ENCODE measurements at places on chromosomes 2 and 18.
A peak's percentile ranks its signal among the peaks of the same experiment; 100 is the strongest.

GRCh38 chr2:98822301-98823164, 91.6 kb upstream of the MGAT4A start:
- ATAC-seq = peak; percentile 63

- ATAC-seq = no peak
Observed at GRCh38 chr2:127362971-127363370, 24.8 kb downstream of the MAP3K2 start.

DNA sequence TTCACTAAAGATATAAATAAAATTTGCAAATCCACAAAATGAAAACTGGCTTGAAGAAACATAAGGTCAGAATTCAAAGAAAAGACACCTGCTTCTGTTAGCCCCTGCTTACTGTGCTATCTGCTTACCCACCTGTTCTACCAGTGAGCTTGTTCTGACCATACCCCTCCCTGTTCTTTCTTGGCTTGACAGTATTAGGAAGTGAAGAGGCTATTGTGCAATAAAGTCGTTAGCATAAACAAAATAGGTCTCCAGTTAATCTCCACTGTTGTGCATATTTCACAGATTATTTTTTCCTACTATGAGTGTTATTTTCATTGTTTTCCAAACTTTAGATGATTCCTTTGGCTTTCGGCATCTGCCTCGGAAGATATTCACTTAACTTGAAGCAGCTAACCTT, 322.1 kb downstream of the CCDC85A start:
- no peak for ATAC-seq

DNA sequence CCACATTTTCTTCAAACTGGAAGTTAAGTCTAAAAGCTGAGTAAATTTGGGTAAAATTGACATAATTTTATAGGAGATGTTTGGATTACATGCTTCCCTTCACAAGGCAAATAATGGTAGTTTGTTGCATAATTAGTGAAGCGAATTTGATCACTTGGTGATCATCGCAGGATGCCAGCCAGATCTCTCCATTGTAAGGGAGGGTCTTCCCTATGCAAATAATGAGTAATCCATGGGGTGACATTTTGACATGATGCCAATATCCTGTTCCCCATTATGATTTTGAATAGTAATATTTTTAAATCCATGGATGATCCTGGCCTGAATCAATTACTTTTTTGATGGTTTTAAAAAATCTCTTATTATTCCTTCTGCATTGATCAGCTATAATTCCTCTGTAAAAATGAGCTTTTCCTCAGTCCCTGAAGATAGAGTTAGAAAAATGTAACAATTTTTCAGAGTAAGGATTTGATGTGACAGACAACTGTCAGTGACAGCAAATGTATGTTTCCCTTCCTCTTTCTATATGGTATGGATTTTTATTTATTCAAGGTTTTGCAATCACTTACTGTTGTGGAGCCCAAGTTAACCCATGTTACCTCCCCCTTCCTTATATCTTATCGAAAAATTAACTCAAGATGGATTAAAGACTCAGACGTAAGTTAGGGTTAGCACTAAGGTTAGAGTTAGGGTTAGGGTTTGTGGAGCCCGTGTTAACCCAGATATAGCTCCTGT, 21.4 kb downstream of the CCL20 start:
- ATAC-seq = no peak

DNA sequence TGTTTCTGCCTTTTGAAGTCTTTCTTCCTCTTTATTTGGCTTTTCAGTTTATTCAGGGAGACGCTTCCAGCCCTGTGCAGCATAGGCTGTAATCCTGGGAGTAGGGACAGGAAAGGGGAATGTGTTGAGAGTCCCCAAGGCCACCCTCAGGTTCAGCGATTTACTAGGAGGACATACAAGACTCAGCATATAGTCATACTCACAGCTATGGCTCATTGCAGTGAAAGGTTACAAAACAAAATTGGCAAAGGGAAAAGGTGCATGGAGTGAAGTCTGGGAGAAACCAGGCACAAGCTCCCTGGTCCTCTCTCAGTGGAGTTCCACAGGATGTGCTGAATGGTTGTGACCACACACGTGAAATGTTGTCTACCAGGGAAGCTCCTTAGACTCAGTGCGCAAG, 49.6 kb upstream of the ZNF638 start:
- no peak for ATAC-seq

DNA sequence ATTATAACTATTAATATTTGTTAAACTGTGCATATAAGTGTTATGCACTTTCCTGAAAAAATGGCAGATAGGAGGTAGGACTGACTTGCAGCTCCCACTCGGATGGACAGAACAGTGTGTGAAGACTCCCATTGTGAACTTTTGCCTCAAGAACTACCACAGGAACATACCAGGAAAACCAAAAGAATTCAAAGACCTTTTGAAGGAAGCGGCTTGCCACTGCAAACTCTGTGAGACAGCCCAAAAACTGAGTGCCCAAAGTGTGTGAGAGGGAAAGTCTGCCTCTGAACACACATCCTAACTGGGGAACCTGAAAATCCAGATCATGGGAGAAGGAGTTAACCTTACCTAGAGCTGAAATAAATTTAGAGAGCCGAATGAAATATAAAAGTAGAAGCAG, 171.0 kb downstream of the ZBTB7C start:
- ATAC-seq = no peak

- ATAC-seq = peak; percentile 37
Observed at GRCh38 chr18:26574958-26575864, 26.9 kb upstream of the KCTD1 start.

DNA sequence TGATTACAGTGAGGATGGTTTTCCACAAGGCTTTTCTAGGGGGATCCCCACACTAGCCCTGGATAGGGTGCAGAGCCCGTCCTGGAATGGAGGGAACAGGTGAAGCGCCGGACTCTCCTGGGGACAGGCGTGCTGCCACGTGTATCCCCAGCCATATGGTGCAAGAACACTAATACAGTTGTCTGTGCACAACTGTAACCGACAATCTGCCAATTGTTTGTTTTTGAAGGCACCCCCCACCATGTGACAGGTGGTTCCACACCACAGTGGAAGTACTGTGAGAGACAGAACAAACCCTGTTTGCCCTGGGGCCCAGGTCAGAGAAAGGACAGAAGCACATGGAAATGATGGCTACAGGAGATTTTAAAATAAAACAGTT, 52.9 kb downstream of the MYCN start:
- no peak for ATAC-seq

- no peak for ATAC-seq
Observed at GRCh38 chr18:55316486-55317184, 271.4 kb downstream of the TCF4 start.

DNA sequence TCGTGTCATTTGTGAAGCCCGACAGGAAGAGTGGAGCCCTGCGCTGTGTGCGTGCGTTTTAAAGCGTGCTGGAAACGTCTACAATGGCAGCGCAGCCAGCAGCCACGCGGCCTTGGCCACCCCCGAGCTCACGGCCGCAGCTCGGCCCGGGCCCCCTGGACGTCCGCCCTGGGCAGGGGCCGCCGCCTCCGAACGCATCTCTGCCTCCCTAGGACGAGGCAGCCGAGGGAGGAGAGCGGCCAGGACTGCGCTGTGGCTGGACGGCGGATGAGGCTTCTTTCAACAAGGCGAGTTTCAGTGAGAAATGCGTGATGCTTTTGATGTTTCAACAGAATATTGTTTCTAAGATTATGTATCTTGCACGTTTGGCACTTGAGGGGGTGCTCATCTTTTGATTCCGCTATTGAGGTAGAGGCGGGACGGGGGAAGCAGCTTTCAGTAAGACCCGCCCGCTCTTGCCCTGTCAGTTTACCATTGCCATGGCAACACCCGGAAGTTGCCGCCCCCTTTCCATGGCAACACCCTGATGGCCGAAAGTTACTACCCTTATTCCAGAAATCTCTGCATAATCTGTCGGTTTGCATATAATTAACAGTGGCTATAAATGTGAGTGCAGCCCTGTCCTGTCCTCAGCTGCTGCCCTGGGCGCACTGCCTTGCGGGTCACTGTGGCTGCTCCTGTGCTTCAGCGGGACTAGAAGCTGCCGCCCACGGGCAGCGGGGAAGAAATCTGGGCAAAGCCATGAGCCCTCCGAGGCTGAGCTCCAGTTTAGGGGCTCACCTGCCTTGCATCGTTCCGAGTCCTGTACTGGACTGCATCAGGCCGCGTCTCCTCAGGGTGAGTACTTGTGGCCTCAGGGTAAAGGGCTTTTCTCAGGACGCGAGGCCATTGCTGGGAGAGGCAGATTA, 38.6 kb downstream of the ADNP2 start:
- peak; percentile 78 for ATAC-seq

DNA sequence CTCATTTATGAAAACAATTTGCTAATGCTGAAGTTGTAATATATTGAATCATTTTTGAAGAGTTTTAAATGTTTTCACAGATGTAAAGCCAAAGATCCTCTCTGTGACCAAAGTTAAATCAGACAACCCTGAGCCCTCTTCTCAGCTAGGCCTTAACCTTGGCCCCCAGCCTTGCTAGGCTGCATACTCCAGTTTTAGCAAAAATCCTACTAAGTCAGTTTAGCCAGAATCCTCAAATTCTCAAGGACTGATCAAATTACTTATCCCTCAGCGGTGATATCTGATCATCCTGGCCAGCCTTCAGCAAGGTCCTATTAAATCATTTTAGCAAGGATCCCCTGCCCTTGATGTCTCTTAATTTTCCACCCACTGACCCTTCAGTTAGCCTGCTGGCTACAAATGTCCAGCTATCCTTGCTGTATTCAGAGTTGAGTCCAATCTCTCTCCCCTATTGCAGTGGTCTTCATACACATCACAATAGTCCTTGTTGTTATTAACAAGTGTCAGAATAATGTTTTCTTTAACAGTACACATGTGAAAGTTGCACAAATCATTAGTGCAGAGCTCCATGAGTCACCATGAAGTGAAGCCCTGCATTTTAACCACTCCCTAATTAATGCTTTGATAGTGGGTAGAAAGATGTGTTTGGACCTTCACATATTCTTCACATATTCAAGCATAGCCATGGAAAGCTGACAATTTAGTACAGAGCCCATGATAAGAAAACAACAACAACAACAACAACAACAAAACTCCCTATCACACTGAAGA, 206.4 kb downstream of the NBAS start:
- ATAC-seq = no peak

DNA sequence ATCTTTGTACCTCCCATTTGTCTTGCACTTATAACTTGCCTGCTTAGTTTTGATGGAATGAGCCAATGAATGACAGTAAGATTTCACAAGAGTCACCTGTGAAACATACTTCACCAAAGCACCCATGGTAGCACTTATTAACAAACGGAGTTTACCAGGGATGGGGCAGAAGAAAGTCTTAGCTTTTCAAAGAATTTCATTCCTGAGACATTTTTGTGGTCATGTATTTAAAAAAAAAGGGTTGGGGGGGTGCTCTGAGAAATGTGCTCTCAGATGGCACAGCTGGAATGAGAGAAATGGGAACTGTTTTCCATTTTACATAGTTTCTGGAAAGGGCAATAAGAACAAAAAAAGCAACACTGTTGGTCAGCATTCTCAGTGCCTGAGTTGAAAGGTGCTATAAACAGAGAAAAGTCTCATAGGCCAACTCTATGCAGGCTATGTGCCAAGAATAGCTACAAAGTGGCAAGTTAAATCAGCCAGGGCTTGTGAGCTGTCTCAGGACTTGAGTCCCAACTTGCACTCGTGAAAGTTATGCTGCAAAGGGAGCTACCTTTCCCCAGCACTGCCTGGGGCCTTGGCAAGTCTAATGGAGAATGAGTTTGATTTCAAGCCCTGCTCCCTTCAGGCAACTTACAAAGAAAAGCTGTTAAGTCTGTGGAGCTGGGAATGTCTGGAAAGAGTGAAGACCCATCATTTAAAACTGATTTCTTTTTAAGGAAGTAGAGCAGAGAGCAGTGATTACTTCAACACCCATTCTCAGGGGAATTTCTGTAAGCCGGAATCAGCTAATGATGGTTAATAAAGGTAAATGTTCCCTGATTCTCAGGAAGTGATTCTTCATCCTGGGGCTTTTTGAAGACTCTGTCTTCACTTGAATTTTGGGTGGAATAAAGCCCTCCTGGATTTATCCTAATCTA, 170.6 kb downstream of the SLC8A1 start:
- peak; percentile 82 for ATAC-seq

GRCh38 chr18:24868760-24869237, 408.4 kb downstream of the HRH4 start:
- no peak for ATAC-seq

GRCh38 chr18:76959605-76960004, 137.2 kb downstream of the ZNF236 start:
- ATAC-seq = no peak

DNA sequence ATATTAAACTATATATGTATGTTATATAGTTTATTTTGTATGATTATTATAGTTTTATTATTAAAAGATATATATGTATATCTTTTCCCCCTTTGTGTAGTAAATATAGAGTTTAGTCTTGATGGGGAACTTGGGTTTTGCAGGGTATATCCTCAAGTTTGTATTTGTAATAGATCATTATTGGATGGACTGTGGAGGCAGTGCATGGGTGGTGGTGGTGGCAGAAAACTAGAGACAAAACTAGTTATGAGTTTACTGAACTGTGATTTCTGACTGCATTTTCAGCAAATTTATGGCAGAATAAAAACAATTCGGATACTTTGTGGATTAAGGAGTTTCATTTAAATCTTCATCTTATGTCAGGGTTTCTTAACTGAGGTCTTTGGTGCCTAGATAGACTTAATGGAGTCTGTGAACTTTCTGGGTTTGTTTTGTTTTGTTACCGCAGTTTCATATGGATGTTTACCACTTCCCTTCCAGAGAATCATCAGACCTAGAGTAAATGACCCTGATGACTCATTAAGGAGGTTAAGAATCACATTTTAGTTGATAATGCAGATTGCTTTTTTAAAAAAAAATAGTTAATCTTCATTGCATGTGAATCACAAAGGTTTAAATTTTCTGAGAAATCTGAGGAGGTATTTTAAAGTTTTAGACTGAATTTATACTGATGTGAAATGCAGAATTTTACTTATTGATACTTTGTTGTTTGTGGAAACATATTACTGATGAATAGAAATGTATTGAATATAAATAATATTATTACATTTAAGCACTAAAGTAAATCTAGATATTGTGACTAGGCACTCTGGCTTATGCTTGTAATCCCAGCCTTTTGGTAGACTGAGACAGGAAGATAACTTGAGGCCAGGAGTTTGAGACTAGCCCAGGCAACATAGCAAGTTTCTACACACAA, 14.5 kb downstream of the EPC2 start:
- no peak for ATAC-seq

DNA sequence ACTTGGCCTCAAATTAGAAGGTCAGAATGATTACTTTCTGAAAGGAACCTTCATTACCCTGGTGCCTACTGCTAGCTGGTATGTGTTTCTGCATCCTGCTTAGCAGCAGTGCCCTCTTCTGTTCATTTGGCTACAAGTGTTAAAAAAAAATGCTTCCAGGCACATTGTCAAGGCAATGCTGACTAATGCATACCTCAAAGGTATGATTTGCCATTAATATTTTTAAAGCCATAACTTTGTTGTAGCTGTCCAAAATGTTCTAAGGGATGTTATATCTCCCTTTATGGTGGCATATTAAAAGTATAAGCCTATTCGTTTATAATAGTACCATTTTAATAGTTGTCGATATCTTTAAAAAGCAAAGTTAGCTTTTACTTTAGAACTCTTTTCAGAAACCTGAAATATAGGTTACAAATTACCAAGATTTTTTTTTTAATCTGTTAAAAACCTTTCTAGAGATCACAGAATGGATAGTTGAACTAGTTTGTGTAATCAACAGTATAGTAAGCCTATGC, 52.0 kb upstream of the FAM171B start:
- ATAC-seq = peak; percentile 95

Measured in esophagus mucosa (tissue), 1 donor.